ENCODE measurements at places on chromosomes 1 and 21.

- no peak for DNase-seq
Observed at GRCh38 chr1:10692401-10693021, 103.9 kb downstream of the CASZ1 start.

DNA sequence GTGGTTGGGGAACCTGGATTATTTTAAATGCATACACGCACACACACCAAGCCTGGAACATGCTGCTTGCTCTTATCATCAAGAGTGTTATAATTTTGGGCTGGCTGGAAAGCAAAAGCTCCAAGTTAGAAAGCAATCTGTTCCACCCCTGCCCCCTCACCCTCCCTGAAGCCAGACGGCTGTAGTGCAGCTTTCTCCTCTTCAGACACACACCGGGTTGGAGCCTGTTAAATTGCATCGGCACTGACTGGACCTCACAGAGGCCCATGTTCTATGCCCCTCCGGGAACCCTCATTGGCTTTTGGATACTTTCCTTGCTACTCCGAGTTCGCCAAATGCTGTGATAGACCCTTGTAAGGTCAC, 90.6 kb upstream of the KCNJ15 start:
- no peak for DNase-seq

GRCh38 chr1:24411963-24412362, 1.6 kb downstream of the STPG1 start:
- DNase-seq, result no peak

- no peak for DNase-seq
Observed at GRCh38 chr1:53279296-53280200, 41.2 kb upstream of the MAGOH start.

- DNase-seq, result peak; percentile 3
Observed at GRCh38 chr21:40732253-40733023, 114.5 kb downstream of the DSCAM start.

- no peak for DNase-seq
Observed at GRCh38 chr1:210369425-210369824, 40.7 kb downstream of the HHAT start.

DNA sequence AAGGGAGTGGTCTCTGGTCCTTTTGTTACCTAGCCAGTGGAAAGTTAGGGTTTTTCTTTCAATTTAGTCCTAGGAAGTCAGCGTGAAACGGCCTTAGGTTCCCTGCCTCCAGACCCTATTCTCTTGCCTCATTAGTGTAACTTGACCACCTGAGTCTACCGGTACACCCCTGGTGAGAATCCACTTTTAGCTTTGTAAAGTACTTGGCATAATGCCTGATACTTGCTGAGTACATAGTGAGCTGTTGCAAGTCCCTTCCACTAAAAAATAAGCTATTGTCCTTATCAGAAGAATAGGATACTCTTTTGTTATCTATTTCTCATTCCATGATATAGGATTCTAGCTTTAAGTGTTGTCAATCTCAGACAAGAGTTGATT, 228.8 kb downstream of the ST6GALNAC3 start:
- DNase-seq, result no peak

DNA sequence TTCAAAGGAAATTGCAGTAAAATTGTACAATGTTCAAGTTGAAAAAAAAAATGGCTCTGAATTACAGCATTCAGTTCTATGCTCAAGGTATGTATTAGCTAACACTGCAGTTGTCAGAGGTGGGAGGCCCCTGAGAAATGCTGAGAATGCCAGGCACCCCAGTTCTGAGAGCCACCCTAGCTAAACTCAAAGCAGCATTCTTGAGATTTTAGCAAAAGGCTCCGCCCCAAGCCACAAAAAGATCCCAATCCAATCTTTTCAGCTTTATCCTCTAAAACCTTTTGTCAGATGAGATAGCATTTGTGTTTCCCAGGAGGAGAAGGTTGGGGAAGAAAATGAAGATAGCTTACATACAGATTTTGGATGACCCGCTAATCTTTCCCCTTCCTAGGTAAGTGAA, 68.8 kb downstream of the SMYD2 start:
- DNase-seq, result no peak

GRCh38 chr1:115262886-115263285, 75.2 kb downstream of the NGF start:
- DNase-seq, result no peak

DNA sequence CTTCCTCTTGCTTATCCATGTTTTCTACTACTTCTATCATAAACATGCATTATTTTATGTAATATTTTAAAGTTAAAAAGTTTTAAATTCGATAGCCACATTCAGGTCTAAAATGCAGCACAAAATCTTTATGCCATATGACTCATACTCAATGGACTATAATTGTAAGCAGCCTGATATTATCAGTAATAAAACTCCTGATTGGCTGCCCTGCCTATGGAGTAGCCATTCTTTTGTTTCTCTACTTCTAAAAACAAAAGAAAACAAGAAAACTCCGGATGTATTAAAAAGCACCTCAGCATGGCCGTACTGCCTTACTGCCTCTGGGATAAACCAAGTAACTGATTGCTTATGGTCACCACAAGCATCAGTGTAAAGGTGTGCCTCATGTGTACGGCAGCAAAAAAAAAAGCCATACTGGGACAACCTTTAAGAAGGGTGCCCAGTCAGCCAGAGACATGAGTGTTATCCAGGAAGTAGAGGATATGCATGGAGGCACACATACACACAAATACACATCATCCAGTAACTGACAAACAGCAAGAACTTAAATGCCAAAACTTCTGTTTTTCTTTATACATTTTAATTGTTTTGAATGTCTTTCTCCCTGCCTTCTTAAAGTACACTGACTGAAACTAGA, 9.2 kb downstream of the SLC35D1 start:
- no peak for DNase-seq

DNA sequence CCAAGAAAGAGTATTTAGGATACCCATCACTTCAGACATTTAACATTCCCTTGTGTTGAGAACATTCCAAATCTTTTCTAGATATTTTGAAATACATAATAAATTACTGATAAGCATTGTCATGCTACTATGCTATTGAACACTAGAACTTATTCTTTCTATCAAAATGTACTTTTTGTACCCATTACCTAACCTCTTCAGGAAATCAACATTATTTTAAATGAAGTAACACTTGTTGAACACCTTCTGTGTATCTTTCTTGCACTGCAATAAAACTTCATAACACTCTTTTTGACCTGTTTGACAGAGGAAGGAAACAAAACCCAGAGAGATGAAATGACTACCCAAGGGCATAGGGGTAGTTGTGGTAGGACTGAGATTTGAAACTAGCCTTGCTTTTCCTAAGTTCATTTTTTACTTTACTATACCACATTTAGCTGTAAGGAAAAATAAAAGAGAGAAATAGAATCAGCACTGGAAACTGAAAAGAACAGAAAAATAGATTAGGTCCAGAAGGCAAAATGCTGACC, 99.4 kb downstream of the UCHL5 start:
- no peak for DNase-seq

- DNase-seq, result no peak
Observed at GRCh38 chr1:157566484-157567300, 14.4 kb upstream of the FCRL5 start.

- no peak for DNase-seq
Observed at GRCh38 chr1:207500306-207500705, 4.3 kb downstream of the CR1 start.

DNA sequence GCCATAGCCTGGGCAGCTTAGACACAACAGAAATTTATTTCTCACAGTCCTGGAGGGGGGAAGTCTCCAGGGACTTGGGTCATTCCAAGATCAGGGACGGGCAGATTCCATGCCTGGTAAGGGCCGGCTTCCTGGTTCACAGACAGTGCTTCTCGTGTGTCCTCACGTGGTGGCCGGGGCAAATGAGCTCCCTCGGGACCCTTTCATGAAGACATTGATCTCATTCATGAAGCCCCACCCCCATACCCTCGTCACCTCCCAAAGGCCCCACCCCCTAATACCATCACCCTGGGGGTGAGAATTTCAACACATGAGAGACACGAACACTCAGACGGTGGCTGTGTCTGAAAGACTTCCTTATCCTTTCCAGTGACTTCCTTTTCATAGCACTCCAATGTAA, 51.5 kb downstream of the ACOT7 start:
- no peak for DNase-seq

DNA sequence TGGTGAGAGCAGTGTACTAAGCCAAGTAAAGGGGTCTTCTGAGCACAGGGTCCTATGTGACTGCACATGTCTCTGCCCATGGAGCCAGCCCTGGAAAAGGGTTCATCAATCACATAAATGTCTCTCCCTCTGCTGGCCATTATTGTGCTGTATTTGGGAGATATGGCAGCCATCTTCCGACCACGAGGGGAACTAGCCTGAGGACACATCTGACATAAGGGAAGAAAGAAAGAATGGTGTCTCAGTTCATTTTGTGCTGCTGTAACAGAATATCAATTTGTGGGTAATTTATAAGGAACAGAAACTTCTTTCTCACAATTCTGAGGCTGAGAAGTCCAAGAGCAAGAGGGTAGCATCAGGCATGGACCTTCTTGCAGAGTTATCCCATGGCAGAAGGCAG, 55.1 kb upstream of the GJA5 start:
- DNase-seq, result no peak

DNA sequence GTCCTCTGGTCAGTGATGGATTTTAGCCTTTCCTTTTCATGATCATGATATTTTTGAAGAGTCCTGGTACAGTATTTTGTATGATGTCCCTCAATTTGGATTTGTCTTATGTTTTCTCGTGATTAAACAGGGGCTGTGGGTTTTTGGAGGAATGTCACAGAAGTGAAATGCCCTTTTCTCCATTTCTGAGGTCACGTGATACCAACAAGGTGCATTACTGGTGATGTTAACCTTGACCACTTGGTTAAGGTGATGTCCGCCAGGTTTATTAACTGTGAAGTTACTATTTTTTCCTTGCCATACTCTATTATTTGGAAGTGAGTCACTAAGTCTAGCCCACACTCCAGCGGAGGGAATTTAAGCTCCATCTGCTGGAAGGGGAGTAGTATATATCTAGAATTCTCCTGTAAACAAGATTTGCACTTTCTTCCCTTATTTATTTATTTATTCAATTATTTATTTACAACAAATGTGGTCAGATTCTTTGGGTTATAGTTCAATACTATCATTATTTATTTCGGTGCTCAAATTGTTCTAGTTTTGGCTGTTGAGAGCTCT, 123.4 kb downstream of the HIVEP3 start:
- no peak for DNase-seq

GRCh38 chr1:231242516-231243198, 1.6 kb downstream of the GNPAT start:
- DNase-seq, result no peak

GRCh38 chr1:100382657-100383056, 30.4 kb downstream of the CDC14A start:
- no peak for DNase-seq

DNA sequence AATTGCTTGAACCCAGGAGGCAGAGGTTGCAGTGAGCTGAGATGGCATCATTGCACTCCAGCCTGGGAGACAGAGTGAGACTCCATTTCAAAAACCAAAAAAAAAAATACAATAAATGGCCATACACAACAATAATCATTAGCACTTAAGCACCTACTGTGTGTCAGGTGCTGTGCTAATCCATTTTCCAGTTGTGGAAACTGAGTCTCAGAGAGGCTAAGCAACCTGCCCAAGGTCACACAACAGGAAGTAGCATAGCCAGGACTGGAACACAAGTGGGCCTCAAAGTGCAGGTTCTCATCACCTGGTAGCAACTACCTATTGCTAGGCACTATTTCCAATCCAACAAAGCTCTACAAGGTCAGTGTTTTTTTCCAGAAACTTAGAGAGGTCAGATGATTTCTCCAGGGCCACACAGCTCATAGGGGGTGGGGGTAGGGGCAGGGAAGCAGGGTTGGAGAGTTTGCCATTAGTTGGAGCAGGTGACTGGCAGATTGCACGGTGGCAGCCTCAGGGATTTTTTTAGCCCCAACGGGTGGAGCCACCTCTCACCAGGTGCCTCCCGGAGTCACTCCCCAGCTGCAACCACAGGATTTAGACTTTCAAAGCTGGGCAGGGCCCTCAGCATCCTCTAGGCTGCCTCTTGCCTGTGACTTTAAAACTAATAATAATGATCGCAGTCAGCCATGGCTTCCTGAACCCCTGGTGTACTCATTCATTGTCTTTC, 52.5 kb upstream of the ID3 start:
- DNase-seq, result no peak

DNA sequence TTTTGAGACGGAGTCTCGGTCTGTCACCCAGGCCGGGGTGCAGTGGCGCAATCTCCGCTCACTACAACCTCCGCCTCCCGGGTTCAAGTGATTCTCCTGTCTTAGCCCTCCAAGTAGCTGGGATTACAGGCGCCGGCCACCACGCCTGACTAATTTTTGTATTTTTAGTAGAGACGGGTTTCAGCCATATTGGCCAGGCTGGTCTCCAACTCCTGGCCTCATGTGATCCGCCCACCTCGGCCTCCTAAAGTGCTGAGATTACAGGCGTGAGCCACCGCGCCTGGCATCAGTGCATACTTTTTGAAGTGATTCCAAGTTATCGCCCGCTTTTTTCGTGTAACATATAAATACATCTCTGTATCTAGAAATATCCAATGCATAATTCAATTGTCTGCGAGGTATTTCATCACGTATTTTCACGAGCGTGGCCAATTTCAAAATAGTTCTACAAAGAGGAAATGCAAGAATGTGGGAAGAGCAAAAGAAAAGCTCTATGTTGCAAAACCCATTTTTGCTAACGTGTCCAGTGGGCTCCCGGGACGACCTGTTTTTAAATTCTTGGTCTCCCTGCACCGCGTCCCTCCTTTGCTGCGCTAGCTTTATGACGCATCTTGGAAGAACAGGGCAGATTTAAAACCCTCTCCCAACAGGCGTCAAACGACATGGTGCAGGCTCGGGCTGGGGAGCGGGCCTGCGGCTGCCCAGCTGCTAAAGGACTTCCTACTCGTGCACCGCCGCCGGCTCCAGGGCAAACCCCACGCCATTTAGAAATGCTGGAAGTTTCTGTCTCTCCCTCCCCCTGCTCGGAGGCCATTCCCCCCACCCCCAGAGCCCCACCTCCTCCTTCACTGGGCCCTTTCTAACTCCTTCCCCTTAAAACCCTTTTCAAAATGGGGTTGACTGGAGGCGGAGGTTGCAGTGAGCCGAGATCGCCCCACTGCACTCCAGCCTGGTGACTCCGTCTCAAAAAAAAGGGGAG, 923 bp upstream of the IFNGR2 start:
- DNase-seq, result peak; percentile 78

- DNase-seq, result no peak
Observed at GRCh38 chr1:176794897-176795508, 332.0 kb downstream of the PAPPA2 start.

DNA sequence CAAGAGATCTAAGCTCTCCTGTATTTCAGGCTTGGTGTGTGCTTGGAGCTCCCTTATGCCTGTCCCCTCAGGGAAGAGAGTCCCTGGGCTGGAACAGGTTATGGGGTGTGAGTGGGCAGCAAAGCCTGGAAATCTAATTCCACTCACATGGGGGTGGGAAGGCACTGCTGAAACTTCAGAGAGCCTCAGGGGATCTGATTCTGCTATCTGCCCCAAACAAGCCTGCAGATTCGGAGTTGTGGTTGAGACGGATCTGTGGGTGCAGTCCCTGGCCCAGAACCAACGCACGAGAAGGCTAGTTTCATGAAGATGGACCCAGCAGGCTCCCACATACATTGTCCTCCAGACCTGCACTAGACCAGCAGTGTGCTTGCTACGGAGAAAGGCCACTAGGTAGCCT, 2.9 kb downstream of the BLACAT1 start:
- no peak for DNase-seq
